ENCODE measurements at places on chromosomes 16 and 17. TPM values are rescaled to one million over a fixed set of nuclear protein-coding genes. Genes with fewer than 3 reads are reported as not detected.

WNK4 gene
- total RNA-seq = not detected

B3GNT9 gene
- total RNA-seq = 3.4 TPM

CMTM3 gene
- total RNA-seq = 83.1 TPM

C17orf67 gene
- 6.2 TPM for total RNA-seq

KRT31 gene
- not detected for total RNA-seq

DNAH3 gene
- not detected for total RNA-seq
